Stimulated activated CD8-positive, alpha-beta memory T cell treated with anti-CD3 and anti-CD28 coated beads, Interleukin-4, amount 100 ng/mL, for 4 hours (primary cell): ENCODE measurements at places on chromosomes 5 and 9.

- no peak for DNase-seq
Observed at GRCh38 chr9:88829276-88829675, 162.0 kb upstream of the S1PR3 start.

DNA sequence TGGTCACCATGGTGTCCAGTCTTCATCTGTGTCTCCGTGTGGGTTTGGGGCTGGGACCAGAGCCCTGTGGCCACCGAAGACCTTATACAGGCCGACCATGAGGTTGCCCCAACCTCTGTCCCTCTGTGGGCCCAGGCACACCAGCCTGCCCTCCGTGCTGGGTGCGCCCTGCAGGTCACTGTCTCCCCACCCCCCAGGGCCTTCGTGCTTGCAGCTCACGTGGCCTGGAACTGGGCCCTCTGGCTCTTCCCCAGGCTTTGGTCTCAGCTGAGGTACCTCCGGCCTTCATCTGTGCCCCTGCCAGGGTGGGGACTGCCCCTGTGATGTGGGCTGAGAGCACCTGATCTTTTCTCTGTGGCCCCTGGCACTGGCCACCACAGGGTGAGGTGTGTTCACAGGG, 92.1 kb downstream of the RXRA start:
- DNase-seq: no peak

DNA sequence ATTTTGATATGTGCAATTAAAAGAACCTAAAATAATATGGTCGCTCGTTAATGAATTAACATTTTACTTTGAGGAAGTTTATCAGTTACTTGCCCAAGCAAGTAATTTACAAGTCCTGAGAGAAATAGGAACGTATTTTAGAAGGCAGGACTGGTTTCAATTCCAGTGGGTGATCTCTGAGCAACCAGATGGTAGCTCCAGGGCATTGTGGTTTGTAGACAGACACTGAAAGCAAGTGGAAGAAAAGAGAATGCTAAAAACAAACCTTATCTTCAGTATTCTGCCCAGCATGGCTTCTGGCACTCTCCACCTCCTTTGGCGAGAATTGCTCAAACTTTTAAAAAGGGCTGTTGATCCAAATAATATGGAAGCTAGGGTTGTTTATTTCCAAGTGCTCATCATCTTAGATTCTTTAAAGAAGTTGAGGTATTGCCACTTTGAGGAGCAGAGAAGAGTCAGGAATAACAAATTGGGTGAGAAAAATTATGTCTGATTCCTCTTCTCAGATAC, 31.8 kb upstream of the ERAP2 start:
- DNase-seq: no peak

- no peak for DNase-seq
Observed at GRCh38 chr5:154479160-154479943, 1.3 kb upstream of the HAND1 start.
